ENCODE measurements at places on chromosomes 4 and X.

DNA sequence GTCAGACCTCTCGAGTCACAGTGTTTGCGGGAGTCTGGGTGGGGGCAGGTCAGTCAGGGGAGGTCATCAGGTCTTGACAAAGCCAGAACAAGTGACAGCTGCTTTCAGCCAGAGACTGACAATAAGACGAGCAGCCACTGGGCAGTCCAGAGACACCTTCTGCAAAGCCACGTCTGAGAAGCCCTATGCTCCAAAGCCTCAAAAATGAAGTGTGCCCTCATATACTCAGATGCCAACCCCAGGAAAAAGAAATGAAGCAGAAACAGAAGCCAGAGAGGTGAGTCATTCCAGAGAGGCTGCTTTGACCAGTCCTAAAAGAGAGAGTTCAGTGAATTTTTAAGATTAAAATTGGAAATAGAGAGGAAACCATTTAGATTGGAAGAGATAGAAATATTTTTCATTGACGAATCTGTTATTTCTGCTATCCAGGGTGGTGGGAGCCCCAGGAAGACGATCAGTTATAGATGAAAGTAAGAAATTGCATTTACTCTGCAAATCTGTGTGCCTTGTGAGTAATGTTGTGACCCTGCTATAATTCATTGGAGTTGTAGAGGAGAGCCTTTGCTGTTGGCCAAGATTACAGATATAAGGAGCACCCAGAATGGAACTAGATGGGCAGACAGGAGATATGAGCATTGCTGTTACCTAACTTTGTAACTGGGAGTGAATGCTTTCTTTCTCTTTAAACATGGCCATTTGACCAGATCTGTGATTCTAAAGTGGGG, 77.9 kb downstream of the LRRC66 start:
- no peak for DNase-seq

DNA sequence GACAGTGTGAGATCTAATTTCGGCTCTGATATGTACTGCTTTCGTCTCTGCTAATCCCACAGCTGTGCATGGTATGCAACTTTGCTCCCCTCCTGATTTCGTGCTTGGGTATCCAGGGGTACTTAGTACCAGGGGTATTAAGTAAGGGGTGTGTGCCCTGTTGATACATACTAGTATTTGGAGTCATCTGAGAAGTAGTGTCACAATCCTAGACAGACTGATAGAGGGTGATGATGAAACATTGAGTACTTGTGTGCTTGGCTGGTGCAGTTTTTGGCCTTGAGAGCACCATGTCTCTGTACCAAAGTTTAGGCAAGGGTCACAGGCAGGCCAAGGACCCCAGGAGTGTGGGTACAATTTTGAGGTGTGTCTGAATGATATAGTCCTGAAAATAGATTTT, 10.9 kb downstream of the GPAT3 start:
- DNase-seq, result no peak

DNA sequence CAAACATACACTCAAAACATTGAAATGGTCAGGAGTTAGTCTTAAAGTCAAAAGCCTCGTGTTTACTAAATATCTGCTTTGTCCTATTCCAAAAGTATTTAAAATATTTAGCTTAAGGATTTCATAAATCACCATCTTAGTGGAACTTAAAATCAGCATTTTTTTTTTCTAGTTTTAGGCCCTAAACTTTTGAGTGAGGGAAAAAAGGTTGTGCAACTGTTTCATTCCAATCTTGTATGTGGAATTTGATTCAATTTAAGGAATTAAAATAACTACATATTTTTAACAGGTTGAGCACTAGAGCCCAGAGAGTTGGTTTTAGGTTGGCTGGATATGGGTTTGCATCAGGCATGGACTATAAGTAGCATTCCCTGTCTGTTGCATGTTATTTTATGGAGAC, 35.7 kb upstream of the ANK2 start:
- no peak for DNase-seq

GRCh38 chrX:56978172-56978571, 17.2 kb downstream of the SPIN3 start:
- DNase-seq, result peak; percentile 55

GRCh38 chrX:130155564-130155963, 10.1 kb downstream of the AIFM1 start:
- DNase-seq, result no peak

- peak; percentile 7 for DNase-seq
Observed at GRCh38 chr4:169315530-169316343, 45.0 kb upstream of the SH3RF1 start.

- no peak for DNase-seq
Observed at GRCh38 chrX:1932231-1932630, 317.4 kb downstream of the ASMT start.

DNA sequence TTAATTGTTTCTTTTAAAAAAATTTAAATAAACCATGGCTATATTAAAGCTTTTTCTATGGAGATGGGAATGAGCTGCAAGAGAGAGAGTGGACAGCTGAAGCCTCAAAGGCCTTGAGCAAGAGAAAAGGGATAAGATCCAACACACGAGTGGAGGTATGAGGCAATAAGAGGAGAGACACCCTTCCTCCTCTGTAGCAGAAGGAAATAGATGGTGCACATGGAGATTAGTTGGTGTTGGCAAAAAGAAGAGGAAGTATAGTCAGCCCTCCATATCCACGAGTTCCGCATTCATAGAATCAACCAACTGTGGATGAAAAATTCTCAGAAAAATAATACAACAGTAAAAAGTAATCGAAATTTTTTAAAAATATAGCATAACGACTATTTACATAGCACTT, 3.2 kb downstream of the CXorf38 start:
- DNase-seq, result no peak

DNA sequence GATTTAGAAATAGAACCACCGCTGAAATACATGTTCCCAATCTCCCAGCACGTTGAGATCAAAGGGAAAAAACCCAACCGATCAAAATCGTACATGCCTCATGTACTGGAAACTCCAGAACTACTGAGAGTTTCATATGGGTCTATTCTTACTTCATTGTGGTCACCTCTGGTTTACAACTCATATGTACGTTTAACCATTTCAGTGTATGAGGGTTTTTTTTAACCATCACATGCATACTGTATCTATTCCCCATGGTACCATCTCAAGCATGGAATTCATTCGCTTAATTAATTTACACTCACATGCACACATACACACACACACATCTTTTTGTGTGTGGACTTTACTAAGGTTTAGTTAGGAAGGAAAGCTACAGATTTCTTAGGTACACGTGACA, 46.0 kb upstream of the CLNK start:
- DNase-seq, result no peak

DNA sequence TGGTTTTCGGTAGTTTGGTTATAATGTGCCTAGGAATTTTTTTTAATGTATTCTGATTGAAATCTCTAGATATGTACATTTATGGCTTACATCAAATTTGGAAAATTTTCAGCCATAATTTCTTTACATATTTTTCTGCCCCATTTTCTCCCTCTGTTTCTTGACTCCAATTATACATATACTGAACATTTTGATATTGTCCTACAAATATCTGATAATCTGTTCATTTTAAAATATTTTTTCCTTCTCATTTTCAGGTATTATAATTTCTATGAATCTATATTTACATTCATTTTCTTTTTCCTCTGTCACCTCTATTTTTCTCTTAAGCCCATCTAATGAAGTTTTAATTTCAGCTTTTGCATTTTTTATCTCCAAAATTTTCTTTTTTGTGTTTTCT, 82.7 kb upstream of the TMLHE start:
- no peak for DNase-seq
